Hair follicular keratinocyte (primary cell): ENCODE measurements at places on chromosomes 16 and 17. TPM values are rescaled to one million over a fixed set of nuclear protein-coding genes. Genes with fewer than 3 reads are reported as not detected.

The SLC25A39 gene
- 142 and 182 TPM in 2 replicates for total RNA-seq

The RHBDF1 gene
- total RNA-seq, result 15.0 and 31.4 TPM in 2 replicates

The SLC6A2 gene
- 0.04 and 0.08 TPM in 2 replicates for total RNA-seq

The CHST4 gene
- 0.30 TPM in 1 of 2 replicates, not detected in the other for total RNA-seq

The CMTM2 gene
- not detected in 2 replicates for total RNA-seq

The B4GALNT2 gene
- 0.49 and 3.5 TPM in 2 replicates for total RNA-seq

The COPZ2 gene
- total RNA-seq, result 16.6 and 26.8 TPM in 2 replicates
